ENCODE measurements at places on chromosomes 2 and 18. TPM values are rescaled to one million over a fixed set of nuclear protein-coding genes. Genes with fewer than 3 reads are reported as not detected.

CKAP2L gene
- 26.8 TPM for total RNA-seq

RGPD8 gene
- 19.5 TPM for total RNA-seq

DNA sequence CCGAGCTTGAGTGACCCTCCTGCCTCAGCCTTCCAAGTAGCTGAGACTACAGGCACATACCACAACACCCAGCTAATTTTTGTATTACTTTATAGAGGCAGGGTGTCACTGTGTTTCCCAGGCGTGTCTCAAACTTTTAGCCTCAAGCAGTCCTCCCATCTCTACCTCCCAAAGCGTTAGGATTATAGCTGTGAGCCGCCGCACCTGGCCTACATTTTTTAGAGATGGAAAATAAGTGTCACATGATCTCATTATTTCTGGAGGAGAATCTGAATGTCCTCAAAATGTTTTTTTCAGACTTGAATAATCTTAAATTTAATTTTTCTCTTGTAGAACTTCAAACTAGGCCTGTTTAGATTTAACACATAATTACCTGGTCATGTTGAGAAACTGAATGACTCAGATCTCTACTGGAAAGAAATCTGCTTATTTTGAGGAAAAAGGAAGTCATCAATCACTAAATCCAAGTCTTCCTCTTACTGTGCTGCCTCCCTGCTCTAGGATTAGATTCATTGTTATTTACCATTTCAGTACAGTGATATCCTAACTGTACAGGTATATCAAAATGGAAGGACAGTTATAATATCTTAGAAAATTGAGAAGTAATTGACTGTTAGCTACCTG lies 92.4 kb downstream of the COX7A2L start:
- H3K36me3 ChIP-seq: no peaks in the 10 kb centered on the region
- no peak overlapping the region for H3K27ac ChIP-seq
- no peak for DNase-seq
- no peaks in the 10 kb centered on the region for H3K27me3 ChIP-seq
- peaks cover 10% of the 10 kb centered on the region for H3K4me1 ChIP-seq
- no peak overlapping the region for H3K4me3 ChIP-seq

DNA sequence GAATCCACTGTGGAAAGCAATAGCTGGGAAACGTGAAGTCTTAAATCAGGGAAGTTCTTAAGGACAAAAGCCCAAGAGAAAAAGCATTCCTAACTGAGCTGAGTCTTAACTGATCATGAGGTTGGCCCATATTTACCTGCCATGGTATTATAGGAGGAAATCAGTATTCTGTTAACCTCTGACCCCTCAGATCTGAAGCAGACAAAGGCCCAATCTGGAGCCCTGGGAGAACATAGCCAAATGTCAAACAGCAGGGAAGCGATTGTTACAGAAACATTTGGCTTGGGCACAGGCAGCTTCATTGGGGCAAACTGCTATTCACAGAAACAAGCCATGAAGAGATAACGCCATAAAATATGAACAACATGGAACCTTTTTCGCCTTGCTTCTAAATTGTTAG lies 18.8 kb downstream of the EPHA4 start:
- H3K27ac ChIP-seq: peak overlapping the region; percentile 4
- no peak overlapping the region for H3K4me3 ChIP-seq
- H3K36me3 ChIP-seq: no peaks in the 10 kb centered on the region
- no peaks in the 10 kb centered on the region for H3K27me3 ChIP-seq

KCNG2 gene
- not detected for total RNA-seq

DNA sequence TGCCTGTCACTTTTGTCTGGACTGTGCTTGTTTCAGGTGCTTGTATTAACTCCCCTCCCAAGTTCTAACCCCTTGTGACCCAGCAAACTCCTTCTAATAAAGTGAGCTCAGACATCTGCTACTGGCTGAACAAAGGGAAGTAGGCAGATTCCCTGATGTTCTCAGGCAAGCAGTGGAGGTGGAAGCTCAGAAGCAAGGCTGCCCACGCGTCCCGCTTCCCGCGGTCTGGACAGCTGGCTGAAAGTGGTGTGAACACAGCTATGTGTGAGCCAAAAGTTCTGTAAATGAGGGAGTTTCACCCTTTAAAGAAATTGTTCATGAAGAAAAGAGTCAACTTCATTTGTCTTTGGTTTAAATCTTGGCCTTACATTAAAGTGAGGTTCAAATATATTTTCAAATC lies 40.0 kb downstream of the NAPG start:
- H3K4me1 ChIP-seq: no peaks in the 10 kb centered on the region
- H3K27me3 ChIP-seq: no peaks in the 10 kb centered on the region
- H3K4me3 ChIP-seq: no peak overlapping the region
- H3K36me3 ChIP-seq: no peaks in the 10 kb centered on the region
- DNase-seq: no peak

- DNase-seq: no peak
- H3K36me3 ChIP-seq: no peaks in the 10 kb centered on the region
- H3K4me1 ChIP-seq: no peaks in the 10 kb centered on the region
- H3K27me3 ChIP-seq: peaks cover 21% of the 10 kb centered on the region
- H3K4me3 ChIP-seq: no peak overlapping the region
These were observed 31.5 kb downstream of the REEP1 start for GRCh38 chr2:86305915-86306254.

DNA sequence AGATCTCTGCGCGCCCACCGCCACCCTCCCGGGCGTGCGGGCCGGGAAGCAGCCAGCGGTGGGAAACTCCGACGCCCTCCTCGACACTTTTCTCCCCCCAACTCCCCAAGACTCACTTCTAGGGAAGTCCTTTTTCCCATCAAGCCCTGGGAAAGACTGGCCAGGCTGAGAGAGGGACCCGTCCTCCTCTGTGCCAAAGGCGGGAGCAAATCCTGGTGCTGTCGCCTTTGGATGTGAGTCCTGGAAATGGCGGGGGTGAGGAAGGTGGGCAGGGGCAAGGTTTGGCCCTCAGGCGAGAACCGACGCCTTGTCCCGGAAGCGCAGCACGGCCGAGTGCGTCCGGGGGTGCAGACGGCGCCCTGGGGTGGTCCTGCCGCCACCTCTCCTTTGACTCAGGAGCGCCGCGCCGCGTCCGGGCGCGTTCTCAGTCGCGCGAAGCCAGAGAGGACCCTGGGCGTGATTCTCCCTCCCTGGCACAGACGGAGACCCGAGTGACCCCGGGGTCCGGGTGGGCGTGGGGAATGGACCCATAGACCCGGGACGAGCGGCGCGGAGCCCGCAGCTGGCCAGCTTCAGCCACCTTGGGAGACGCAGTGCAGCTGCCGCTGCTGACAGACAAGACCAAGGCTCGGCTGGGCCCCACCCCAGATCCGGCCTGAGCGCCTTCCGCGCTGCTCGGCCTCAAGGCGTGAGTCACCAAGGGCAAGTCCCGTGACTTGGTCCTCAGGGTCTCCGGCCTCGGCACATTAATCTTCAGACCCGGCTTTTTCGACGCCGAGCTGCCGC lies 3.5 kb upstream of the LBX2 start:
- H3K4me3 ChIP-seq: peak overlapping the region; percentile 79
- no peaks in the 10 kb centered on the region for H3K27me3 ChIP-seq
- H3K27ac ChIP-seq: peak overlapping the region; percentile 64
- peaks cover 63% of the 10 kb centered on the region for H3K4me1 ChIP-seq

GRCh38 chr18:12036201-12036751 lies 55.0 kb downstream of the IMPA2 start:
- no peak for DNase-seq
- no peaks in the 10 kb centered on the region for H3K36me3 ChIP-seq
- peaks cover 5% of the 10 kb centered on the region for H3K27me3 ChIP-seq
- H3K4me3 ChIP-seq: no peak overlapping the region
- H3K4me1 ChIP-seq: no peaks in the 10 kb centered on the region

- H3K27me3 ChIP-seq: peaks cover 23% of the 10 kb centered on the region
- no peaks in the 10 kb centered on the region for H3K4me1 ChIP-seq
- no peaks in the 10 kb centered on the region for H3K36me3 ChIP-seq
- H3K27ac ChIP-seq: no peak overlapping the region
- no peak for DNase-seq
These were observed 279.3 kb downstream of the CDH20 start for GRCh38 chr18:61612517-61612916.

DNA sequence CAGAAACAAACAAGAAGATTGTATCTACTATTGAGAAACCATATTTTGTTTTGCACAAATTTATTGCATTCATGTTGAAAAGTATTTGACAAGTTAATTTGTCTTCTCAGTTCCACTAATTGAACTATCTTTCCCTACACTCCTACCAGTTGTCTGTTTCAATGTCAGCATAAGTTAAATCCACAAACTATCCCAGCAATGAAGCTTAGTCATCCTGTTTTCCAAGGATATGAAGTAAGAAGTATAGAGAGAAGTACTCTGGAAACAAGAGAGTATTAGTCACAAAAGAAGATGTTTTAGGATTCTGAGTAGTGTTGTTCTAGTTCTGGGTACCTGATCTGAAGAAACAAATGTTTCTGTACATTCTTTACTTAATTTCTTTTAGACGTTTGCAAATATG lies 261.6 kb upstream of the ZNF804A start:
- H3K4me1 ChIP-seq: no peaks in the 10 kb centered on the region
- H3K36me3 ChIP-seq: no peaks in the 10 kb centered on the region
- DNase-seq: no peak
- no peak overlapping the region for H3K27ac ChIP-seq

- no peaks in the 10 kb centered on the region for H3K36me3 ChIP-seq
- H3K4me3 ChIP-seq: no peak overlapping the region
These were observed 238.2 kb downstream of the GCA start for GRCh38 chr2:162581959-162582798.

GRCh38 chr18:79404567-79404910 lies 8.8 kb downstream of the NFATC1 start:
- peaks cover 32% of the 10 kb centered on the region for H3K4me1 ChIP-seq
- H3K4me3 ChIP-seq: peak overlapping the region; percentile 56
- H3K27ac ChIP-seq: peak overlapping the region; percentile 98

GRCh38 chr2:217090024-217090473 lies 230.2 kb upstream of the TNP1 start:
- peaks cover 6% of the 10 kb centered on the region for H3K36me3 ChIP-seq
- peaks cover 60% of the 10 kb centered on the region for H3K4me1 ChIP-seq
- DNase-seq: peak; percentile 64
- peak overlapping the region; percentile 86 for H3K27ac ChIP-seq

DNA sequence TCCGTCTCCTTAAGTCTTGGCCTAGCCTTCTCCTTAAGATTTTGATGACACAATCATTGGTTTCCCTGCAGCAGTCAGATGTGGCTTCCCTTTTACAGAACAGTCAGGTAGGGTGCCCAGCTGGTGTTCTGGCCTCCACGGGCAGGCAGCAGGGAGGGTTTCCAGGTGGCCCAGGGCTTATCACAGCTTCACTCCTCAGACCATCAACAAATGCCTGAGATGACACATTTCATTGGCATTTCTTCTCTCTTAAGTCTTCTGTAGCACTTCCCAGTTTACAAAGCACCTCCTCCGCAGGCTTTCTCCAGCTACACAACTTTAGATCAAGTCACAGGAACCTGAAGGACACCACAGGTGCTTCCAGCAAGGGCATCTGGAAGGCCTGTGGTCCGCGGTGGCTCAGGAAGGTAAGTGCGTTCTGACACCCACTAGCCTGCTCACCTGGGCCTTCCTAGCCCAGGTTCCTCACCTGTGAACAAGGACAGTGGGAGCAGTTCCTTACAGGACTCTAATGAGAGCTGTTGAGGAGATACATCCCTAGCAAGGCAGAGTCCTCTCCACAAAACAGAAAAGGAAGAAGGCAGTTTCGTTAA lies 37.6 kb downstream of the PTPN18 start:
- H3K4me3 ChIP-seq: no peak overlapping the region
- H3K27ac ChIP-seq: no peak overlapping the region
- peaks cover 12% of the 10 kb centered on the region for H3K4me1 ChIP-seq
- DNase-seq: no peak

LINC00305 gene
- not detected for total RNA-seq

DNA sequence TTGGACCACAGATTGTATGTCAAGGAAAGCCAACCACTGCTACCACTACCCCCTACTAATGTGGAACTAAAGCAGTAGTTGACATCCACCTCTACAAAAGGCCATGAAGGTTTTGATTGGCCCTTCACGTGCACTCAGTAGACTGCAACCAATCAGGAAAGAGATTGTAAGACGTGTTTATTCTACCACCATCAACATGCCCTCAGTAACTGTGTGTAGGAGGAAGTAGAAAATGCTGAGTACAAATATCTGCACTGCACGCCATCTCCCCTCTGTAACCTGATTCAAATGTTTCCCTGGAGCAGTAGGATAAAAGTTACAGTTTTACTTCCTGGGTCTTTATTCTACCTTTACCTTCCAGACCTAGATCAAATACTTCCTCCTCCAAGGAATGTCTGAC lies 2.9 kb upstream of the CASP10 start:
- no peaks in the 10 kb centered on the region for H3K27me3 ChIP-seq
- H3K4me3 ChIP-seq: no peak overlapping the region
- H3K4me1 ChIP-seq: peaks cover 48% of the 10 kb centered on the region
- no peak for DNase-seq
- no peaks in the 10 kb centered on the region for H3K36me3 ChIP-seq
- no peak overlapping the region for H3K27ac ChIP-seq

GRCh38 chr2:38104598-38104997 lies 28.6 kb upstream of the CYP1B1 start:
- peaks cover 11% of the 10 kb centered on the region for H3K4me1 ChIP-seq
- no peak overlapping the region for H3K27ac ChIP-seq
- H3K27me3 ChIP-seq: peaks cover 59% of the 10 kb centered on the region
- DNase-seq: no peak
- H3K36me3 ChIP-seq: peaks cover 12% of the 10 kb centered on the region

HOXD13 gene
- not detected for total RNA-seq

DNA sequence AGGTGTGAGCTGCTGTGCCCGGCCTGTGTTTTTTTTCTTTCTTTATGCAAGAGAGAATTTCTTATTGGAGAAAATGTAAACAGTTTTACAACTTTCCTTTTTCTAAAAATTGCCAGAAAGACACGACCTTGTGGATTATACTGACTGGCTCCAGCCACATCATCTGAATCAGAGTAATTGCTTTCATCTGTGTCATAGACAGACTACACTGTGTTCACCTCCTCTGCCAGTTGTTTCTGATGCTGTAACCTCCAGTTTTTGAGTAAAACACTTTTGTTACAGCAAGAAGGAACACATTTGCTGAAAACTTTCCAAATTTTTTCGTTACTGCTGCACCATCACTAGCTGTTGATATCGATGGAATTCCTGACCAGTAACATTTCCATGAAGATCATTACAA lies 43.9 kb upstream of the PLEKHM3 start:
- DNase-seq: no peak
- H3K36me3 ChIP-seq: no peaks in the 10 kb centered on the region
- H3K4me1 ChIP-seq: no peaks in the 10 kb centered on the region
- no peaks in the 10 kb centered on the region for H3K27me3 ChIP-seq
- no peak overlapping the region for H3K27ac ChIP-seq
- no peak overlapping the region for H3K4me3 ChIP-seq

GRCh38 chr2:178863130-178863855 lies 56.1 kb upstream of the TTN start:
- no peaks in the 10 kb centered on the region for H3K27me3 ChIP-seq
- H3K27ac ChIP-seq: no peak overlapping the region
- H3K36me3 ChIP-seq: no peaks in the 10 kb centered on the region
- no peak for DNase-seq

STAT4 gene
- 133 TPM for total RNA-seq

GRCh38 chr2:144511226-144511810 lies 8.6 kb downstream of the ZEB2 start:
- peak overlapping the region; percentile 98 for H3K4me3 ChIP-seq
- H3K27me3 ChIP-seq: no peaks in the 10 kb centered on the region
- peak overlapping the region; percentile 99 for H3K27ac ChIP-seq
- DNase-seq: no peak

Data from natural killer cell treated with Interleukin-12 subunit alpha and Interleukin-12 subunit beta and Interleukin-15 and Interleukin-18, amount 100 ng/mL, for 72 hours (primary cell).